ENCODE measurements at places on chromosomes 4 and X.

DNA sequence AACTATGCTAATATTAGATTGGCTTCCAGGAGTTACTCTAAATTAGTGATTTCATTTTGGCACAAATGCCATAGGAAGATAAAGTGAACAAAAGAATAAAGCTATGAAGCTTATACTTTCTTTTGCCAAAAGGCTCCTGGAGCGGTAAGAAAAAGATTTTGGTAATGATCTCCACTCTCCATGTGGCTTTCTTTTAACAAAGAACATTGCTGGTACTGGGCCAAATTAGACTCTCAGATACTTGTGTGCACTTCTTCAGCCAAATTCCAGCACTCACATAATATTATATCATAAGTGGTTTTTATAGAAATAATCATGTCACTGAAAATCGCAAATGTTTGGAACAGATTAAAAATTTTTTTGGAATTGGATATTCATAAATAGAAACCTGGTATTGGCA is 142.4 kb upstream of the FGF13 start:
- DNase-seq: no peak

- DNase-seq: no peak
Observed at GRCh38 chr4:128831531-128832242, 22.2 kb downstream of the JADE1 start.

DNA sequence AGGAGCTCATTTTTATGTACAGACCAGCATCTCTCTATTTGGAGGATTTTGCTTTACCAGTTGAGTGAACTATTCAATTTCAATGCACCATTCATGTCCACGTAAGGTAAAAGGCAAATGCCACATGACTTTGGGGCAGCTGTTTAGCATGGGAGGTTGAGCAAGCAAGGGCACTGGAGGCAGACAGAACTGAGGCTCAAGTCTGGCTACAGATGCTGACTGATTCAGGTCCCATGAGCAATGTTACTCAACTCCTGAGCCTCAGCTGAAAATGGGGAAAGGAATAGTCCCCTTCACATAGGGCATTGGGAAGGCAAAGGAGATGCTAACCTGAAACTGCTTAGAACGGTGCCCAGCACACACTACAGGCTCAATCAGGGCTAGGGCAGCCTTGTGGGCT is 93.0 kb upstream of the MTM1 start:
- DNase-seq: no peak

DNA sequence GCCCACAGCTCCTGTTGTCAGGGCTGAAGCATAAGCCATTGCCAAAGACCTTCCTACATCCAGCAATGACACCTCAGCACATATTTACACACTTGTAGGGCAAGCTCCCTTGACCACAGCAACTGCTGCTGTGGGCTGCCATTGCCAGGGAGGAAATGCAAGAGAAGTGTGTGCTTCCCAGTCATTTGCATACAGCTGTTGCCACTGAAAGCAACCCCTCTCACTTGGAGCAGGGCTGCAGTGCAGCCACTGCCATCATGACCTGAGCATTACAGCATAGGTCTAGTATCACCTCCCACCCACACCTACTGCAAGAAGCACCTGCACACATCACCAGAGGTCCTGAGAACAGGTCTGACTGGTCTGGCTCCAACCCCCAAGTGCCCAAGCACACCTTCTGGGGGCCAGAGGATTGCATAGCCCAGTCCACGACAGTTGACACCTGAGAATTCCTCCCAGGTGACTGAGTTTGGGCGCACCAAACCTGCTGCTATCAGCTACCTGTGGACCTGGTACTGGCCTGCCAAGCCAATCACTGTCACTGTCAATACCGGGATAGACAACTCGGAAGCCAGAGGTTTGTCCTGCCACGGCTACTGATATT is 636.5 kb upstream of the SLIT2 start:
- DNase-seq: no peak

DNA sequence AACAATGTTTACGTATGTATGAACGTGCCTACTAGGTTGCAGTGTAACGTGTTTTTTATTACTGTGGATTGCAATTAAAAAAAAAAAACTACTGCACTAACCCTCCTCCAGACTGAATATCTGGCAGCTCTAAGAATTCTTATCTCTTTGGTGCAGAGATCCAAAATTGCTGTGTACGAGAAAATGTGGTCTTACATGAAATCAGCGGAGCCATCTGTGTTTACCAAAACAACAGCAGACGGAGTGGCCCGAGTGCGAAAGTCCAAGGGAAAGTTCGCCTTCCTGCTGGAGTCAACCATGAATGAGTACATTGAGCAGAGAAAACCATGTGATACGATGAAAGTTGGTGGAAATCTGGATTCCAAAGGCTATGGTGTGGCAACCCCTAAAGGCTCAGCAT is 268.1 kb downstream of the THOC2 start:
- DNase-seq: no peak

DNA sequence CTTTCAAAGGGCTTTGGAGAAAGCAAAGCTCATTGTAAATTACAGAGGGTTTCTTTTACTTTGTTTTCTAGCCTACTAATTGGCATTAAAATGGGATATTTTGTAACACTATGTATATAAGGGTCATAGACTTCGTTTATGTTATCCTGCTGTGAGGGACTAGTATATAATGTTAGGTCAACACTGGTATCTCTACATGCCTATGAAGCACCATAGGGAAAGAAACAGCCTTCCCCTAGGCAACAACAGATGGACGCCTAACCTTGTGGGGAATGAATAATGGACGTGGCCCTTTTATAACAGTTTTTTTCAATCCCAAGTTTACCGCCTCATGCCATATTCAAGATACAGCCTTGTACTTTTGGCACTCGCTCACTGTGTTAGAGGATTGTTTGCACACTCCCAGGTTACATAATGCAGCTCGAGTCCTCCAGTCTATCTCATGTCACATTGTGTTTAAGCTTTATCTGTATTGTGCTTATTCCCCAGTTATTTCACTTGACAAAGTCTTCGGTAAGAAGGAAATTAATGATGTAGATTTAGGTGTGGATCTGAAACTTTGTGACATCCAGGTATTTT is 711.0 kb downstream of the RPA4 start:
- DNase-seq: no peak

DNA sequence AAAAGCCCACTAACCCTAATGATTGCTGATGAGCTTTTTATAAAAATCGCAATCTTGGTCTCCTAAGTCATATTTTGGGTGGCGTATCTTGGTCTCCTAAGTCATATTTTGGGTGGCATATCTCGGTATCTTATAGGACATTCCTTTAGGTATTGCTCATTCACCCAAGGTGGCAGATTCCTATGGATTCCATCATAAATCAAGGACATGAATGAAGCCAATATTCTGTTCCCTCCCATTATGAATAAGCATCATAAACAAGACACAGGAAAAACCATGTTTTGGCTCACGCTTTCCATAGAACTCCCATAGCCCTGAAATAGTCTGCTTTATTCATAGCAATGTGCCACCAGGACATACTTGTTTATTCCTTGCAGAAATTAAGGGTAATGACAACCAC is 95.0 kb upstream of the CD99 start:
- DNase-seq: no peak

DNA sequence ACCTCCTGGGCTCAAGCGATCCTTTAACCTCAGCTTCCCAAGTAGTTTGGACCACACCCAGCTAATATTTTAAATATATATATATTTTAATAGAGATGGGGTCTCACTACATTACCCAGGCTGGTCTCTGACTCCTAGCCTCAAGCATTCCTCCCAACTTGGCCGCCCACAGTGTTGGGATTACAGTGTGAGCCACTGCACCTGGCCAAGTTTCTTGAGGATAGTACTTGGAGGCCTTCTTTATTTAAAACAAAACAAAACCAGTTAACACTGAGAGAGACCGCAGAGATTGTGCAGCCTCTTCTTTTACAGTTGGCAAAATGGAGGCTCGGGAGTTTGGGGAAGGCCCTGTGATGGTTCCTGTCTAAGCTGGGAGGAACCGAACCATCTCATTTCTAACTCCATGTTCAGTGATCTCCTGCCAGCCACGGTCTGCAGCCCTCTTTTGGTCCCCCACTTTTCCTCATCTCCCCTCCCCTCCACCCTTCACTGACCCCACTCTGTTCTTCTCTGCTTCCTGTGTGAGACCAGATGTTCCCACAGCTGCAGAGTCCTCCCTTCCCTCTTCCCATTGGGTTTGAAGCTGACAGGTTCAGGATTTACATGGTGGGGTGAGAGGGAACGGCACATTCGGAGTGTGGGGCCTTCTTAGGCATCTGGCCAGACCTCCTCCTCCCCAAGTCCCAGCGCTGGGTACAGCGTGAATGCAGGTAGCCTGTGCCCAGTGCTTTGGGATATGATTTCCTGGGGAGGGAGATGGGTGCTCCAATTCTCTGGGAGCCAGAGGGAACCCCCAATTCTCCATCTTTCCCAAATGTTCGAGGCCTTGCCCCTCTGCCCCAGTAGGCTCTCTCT is 1.4 kb upstream of the SORCS2 start:
- DNase-seq: no peak

DNA sequence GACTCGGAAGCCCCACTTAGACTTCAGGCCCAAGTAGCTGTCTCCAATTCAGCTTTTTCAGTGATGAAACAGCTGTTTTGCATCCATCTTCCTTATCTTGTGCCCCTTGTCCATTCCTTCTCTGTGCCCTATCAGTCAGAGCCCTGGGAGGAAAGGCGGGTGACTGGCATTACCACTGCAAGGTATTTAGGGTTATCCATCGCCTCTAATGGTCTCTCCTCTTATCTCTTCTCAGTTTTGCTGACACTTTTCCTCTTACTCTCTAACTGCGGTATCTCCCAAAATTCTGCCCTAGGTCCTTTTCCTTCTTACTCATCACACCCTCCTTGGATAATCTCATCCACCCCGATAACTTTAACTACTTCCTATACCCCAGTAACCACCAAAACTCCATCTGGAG is 13.7 kb downstream of the GAB3 start:
- DNase-seq: no peak

- no peak for DNase-seq
Observed at GRCh38 chrX:148612431-148612830, 112.0 kb downstream of the AFF2 start.

GRCh38 chr4:71132486-71132885 is 139.0 kb downstream of the DCK start:
- DNase-seq: no peak

- DNase-seq: no peak
Observed at GRCh38 chr4:176002007-176002613, 63.5 kb upstream of the WDR17 start.

DNA sequence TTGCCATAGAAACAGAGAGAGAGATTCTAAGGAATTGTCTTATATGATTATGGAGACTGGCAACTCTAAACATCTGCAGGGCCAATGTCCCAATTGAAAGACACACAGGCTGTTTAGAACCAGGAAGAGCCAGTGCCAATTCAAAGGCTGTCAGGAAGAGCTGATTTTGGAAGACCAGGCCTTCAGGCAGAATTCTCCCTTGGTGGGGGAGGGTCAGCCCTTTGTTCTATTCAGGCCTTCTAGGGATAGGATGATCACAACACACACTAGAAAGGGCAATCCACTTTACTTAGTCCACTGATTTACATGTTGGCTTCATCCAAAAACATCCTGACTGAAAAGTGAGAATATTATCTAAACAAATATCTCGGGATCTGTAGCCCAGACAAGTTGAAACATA is 15.2 kb downstream of the C4orf46 start:
- DNase-seq: no peak

- no peak for DNase-seq
Observed at GRCh38 chr4:17134565-17134964, 236.1 kb upstream of the LDB2 start.

GRCh38 chr4:183797445-183798300 is 107.4 kb upstream of the STOX2 start:
- DNase-seq: no peak

DNA sequence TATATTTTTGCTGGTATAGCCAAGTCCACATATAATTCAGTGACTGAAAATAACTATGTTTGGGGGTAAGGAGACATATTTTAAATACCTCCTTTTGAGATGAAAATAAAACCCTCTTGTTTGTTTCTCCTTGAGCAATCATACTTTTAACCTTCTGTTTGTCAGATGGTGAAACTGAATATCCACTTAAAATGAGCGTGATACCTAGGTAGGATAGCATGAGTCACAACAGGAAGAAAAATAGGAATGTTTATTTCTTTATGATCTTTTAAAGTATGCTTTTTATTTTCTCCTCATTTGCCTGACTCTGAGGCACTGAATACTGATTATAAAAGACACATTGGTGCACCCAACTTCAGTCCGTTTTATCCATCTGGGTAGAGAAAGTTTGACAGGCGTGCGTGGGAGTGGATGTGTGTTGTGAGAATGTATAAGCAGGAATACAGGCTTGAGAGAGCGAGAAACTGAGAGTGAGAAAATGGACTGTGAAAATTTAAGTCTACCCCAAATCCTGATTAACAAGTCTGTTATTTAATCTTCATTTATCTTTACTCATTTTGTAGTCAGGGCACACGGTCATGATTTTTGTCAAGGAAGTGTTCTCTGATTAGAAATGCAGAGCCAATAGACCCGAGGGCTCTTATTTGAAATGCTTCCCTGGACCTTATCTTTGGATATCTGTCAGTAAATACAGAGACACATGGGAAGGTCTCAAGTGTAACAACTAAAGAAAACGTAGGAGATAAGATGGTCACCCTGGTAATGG is 62.1 kb upstream of the ANTXR2 start:
- DNase-seq: no peak

- DNase-seq: peak; percentile 68
Observed at GRCh38 chr4:158873795-158874401, 105.1 kb downstream of the FNIP2 start.

DNA sequence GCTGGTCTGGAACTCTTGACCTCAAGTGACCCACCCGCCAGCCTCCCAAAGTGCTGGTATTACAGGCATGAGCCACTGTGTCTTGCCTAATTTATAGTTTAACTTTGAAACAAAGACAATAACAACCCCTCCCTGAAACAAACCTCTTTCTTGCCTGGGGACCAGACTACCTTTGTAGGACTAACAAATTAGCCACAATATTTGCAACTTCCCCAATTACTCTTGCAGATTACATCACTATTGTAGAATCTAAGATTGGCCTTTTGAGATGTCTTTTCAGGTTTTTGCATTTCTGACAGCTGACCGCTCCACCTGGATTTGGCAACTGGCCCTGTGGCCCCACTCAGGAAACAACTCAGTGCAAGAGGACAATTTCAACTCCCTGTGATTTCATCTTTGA is 84.8 kb downstream of the AKAP4 start:
- DNase-seq: no peak

DNA sequence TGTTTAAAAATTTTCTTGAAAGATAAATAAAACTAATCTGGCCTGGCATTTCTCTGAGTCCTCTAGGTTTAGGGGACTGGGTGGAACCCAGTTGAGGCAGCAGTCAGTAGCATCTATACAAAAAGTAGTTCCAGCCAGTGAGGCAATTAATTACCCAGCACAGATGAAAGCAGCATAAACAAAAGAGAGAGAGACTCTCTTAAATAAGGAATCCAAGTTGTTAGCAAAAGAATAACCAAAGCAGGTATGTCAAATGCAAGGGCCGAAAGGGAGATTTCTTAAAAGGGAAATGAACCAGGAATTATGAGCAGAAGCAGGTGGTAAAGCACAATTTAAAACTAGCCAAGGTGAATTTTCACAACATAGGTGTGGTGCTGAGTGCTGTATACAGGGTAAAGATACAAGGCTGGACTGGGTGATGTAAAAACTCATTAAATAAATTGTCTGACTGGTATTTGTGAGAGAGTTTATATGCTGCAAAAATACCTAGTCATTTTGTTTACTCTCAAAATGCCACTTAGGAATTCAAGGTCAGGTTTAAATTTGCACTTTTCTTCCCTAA is 94.6 kb upstream of the GALNT7 start:
- no peak for DNase-seq
